ENCODE measurements at places on chromosomes 7 and 10. TPM values are rescaled to one million over a fixed set of nuclear protein-coding genes. Genes with fewer than 3 reads are reported as not detected.
A peak's percentile ranks its signal among the peaks of the same experiment; 100 is the strongest.

DNA sequence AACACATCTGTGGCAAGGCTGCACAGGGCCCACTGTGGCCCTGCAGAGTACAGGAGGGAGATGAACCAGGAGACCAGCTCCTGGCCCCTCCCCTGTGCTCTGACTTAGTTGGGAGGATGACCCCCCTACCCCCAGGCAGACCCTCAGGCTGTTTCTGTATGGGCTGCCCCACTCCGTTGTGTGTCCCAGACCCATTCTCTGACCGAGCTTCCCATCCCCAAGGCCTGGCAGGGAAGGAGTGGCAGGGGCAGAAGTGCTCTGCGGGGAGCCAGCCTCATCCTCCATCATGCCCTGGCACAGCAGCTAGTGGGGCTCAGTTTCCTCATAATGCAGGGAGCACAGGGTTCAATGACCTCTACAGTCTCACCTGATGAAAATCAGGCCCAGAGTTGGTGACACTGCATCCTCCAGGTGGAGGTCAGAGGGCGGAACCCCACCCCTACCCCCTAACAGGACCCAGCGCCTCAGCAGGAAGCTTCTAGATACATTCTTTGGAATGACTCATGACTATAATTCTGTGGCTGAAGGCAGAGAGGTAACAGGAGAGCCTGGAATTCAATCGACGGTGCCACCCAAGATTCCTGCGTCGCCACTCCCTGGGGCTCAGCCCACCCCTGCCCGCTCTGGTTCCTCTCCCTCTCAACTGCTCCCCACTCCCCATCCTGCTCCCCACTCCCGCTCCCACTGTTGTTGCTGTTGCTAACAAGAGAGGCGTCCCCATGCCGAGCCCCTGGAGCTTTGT is 18.2 kb downstream of the PODXL start:
- DNase-seq, result peak; percentile 41

DNA sequence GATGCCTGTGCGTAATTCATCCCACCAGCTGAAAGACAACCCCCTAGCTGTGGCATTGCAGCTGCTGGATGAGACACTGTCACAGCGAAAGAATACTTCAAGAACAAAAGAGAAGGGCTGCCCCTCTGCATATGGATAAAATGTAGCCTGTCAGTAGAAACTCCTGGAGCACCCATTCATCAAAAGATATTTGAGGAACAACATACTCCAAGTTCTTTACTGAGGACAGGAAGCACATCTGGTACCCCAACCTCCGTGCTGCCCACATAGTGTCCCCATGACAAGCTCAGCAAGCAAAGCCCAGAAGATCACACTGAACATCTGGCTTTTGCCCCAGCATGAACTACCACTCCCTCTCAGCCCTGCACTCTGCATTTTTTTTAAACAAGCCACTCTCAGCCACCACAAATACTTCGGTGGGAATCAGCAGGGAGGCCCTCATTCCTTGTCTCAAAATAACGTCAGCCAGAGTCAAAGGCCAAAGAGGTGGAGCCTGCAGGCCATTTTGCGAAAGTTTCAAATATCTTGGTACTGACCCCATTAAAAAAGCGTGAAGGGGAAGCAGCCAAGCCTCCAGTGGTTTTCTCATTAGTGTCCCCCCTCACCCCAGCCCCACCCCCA is 1.7 kb downstream of the CREB3L2 start:
- DNase-seq, result peak; percentile 89

DNA sequence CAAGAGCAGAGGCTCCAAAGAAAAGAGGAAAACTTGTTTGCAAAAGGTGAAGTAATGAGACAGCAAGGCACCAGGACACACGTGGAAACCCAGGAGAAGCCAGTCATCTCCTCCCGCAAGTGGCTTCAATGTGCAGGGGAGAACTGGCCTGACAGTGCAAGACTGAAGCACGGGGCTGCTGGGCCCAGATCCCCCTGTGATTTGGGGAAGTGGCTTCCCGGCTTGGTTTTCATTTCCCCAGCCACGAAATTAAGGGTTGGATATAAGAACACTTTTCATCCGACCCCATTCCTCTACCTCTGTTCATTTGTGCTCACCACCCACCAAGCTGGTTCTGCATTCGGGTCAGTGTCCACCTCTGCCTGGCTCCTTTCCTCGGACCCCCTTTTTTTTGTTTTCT is 306.4 kb downstream of the FGFR2 start:
- DNase-seq, result no peak

GRCh38 chr7:116399819-116400218 is 99.7 kb upstream of the CAV2 start:
- no peak for DNase-seq

DNA sequence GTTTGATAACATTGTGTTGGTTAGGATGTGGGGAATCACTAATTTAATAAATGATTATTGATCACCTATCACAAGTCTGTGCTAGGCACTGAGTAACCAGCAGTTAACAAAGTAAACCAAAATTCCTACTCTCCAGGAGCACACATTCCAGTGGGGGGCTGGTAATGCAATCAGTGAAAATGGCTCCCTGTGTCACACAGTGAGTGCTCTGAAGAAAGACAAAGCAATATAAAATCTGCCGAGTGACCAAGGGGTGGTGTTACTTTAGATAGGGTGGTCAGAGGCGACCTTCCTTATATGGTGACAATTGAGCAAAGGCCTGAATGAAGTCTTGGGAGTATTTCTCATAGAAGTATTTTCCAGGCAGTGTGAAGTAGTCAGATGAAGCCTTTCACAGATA is 13.6 kb upstream of the SMC3 start:
- DNase-seq, result no peak

GRCh38 chr7:101998029-101998905 is 180.8 kb downstream of the CUX1 start:
- DNase-seq, result no peak

DNA sequence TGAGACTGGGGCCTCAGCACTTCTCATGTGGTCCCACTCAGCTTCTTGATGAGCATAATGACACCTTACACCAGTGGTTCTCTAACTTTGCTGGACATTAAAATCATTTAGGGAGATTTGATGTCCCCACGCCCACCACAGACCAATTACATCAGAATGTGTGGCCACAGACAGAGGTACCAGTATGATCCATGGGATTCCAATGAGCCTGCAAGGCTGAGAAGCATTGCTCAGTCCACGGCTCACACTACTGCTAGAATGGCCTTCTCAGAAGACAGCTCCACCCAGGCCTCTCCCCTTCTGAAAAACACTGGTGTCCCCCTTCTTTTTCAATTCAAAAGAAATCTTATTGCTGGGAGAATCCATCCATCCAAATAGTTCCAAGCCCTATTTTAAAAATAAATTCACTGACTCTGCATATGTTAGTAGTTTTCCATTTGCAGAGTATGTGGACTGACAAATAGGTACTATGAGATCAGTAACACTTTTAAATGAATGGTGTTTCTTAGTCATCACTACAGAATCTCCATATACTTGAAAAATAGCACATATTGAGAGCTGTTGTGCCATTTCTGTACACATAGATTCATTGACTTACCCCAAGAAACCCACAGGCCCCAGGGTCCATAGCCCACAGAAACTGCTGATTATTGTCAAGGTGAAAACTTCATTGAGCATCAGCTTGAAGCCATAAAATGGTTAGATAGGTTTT is 34.5 kb upstream of the TECTB start:
- no peak for DNase-seq

- no peak for DNase-seq
Measured at GRCh38 chr10:1048349-1048731, 579 bp downstream of the IDI1 start.

MRC1 gene
- total RNA-seq, result 50.3 TPM

DRGX gene
- not detected for total RNA-seq

TMEM139 gene
- 9.6 TPM for total RNA-seq

COL1A2 gene
- total RNA-seq, result 1,937 TPM

Data from stomach (tissue), 19 donors.